HFFc6 (cell line): ENCODE measurements at places on chromosomes 3 and 15. TPM values are rescaled to one million over a fixed set of nuclear protein-coding genes. Genes with fewer than 3 reads are reported as not detected.

DNA sequence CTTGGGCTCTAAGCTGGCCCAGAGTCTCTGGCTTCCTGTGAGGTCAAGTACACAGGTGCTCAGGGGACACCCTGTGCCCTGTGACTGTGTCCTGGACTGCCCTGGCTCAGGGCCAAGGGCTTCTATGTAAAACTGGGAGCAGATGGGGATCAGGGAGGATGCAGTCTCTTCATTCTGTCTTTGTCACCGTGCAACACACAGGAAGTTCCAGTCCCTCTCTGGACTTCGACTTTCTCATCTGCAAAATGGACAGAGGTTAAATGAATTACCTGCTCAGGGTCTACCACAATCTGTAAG, 61.9 kb upstream of the TLE3 start:
- H3K4me1 ChIP-seq = peaks cover 30% of the 10 kb centered on the region
- H3K4me3 ChIP-seq = no peak overlapping the region
- no peak for DNase-seq
- no peaks in the 10 kb centered on the region for H3K36me3 ChIP-seq
- peaks cover 43% of the 10 kb centered on the region for H3K27me3 ChIP-seq

GRCh38 chr3:149343951-149344350, 10.5 kb upstream of the TM4SF18 start:
- H3K27ac ChIP-seq = no peak overlapping the region
- H3K4me3 ChIP-seq = no peak overlapping the region
- no peaks in the 10 kb centered on the region; the same call in 1 of the 2 replicates for H3K27me3 ChIP-seq
- H3K36me3 ChIP-seq = 0 out of 2 replicates have a peak, but pooled peaks cover 5% of the 10 kb centered on the region

DNA sequence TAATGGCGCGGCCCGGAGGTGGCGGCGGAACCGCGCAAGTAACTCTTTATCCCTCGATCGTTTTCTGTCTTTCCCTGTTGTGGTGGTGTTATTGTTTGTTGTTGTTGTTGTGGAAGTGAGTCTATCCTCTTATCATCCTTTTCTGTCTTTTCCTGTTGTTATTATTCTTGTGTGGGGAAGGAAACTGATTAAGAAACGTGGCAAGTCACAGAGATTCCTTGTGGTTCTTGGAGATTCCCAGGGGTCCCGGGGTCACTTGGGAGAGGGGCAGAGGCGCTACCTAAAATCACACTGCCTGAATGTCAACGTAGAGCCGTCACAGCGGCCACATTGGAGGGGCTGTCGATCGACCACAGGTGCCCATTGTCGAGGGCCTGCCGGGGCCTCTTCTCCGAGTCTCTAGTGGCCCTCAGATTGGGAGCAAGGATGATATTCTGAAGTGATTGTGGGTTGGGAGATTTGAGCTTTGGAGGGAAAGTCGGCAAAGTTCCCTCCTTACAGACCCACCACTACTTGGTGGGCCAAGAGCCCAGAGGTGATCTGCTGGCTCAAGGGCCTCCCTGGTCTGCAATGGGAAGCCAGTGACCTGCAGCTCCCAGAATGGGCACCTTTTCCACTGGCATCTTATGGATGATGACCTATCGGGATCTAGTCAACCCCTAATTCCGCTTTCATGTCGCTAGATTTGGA, 790 bp downstream of the PARP14 start:
- peak overlapping the region; percentile 92 for H3K4me3 ChIP-seq
- H3K27me3 ChIP-seq = no peaks in the 10 kb centered on the region; the same call in 1 of the 2 replicates
- DNase-seq = no peak
- peak overlapping the region; percentile 89 for H3K27ac ChIP-seq

Gene MYL3
- total RNA-seq = not detected in 3 replicates

Gene DNAJA4
- 0.42 to 0.56 TPM in 2 of 3 replicates, not detected in the other for total RNA-seq
